ENCODE measurements at places on chromosomes 2 and 18.

- no peak overlapping the region for H3K4me3 ChIP-seq
- H3K27ac ChIP-seq = no peak overlapping the region
- H3K36me3 ChIP-seq = no peaks in the 10 kb centered on the region
- peak; percentile 27 for DNase-seq
Measured at GRCh38 chr2:10256515-10257031, 46.1 kb upstream of the HPCAL1 start.

GRCh38 chr2:229673676-229674075 lies 40.7 kb downstream of the DNER start:
- no peak for DNase-seq
- no peaks in the 10 kb centered on the region for H3K4me1 ChIP-seq
- no peak overlapping the region for H3K27ac ChIP-seq
- no peaks in the 10 kb centered on the region for H3K36me3 ChIP-seq
- H3K27me3 ChIP-seq = peaks cover 8% of the 10 kb centered on the region

DNA sequence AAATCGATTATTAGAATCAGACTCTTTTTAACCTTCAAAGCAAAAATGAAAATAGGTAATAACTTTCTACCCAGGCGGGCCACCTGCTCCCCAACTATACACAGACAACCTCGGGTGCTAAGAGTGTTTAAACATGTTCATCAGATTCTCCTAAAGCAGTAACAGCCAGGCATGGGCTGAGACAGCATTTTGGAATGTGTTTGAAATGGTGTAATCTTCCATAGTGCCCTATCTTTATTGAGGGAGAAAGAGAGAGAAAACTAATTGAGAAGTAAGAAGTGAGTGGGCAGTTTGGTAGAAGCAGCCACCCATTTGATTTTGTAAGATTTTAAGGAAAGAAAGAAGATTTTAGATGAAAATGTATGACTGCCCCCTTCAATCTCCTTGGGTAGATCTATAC lies 196.1 kb upstream of the CTAGE1 start:
- H3K27me3 ChIP-seq = no peaks in the 10 kb centered on the region
- no peak overlapping the region for H3K27ac ChIP-seq
- H3K36me3 ChIP-seq = no peaks in the 10 kb centered on the region
- H3K4me1 ChIP-seq = peaks cover 13% of the 10 kb centered on the region
- DNase-seq = no peak
- H3K4me3 ChIP-seq = no peak overlapping the region

GRCh38 chr18:13614641-13615288 lies 111.6 kb downstream of the FAM210A start:
- no peak overlapping the region for H3K4me3 ChIP-seq
- no peaks in the 10 kb centered on the region for H3K36me3 ChIP-seq
- H3K27me3 ChIP-seq = no peaks in the 10 kb centered on the region
- DNase-seq = no peak
- H3K27ac ChIP-seq = peak overlapping the region; percentile 42

GRCh38 chr2:23480957-23481797 lies 96.2 kb downstream of the KLHL29 start:
- H3K4me1 ChIP-seq = peaks cover 24% of the 10 kb centered on the region
- H3K4me3 ChIP-seq = no peak overlapping the region
- DNase-seq = no peak
- H3K27ac ChIP-seq = peak overlapping the region; percentile 45

- no peaks in the 10 kb centered on the region for H3K4me1 ChIP-seq
- no peaks in the 10 kb centered on the region for H3K36me3 ChIP-seq
- H3K27me3 ChIP-seq = no peaks in the 10 kb centered on the region
- DNase-seq = no peak
Measured at GRCh38 chr2:10306901-10307463, 4.3 kb downstream of the HPCAL1 start.

GRCh38 chr18:58046794-58047555 lies 2.9 kb downstream of the NEDD4L start:
- DNase-seq = no peak
- no peaks in the 10 kb centered on the region for H3K36me3 ChIP-seq
- no peak overlapping the region for H3K4me3 ChIP-seq
- no peaks in the 10 kb centered on the region for H3K27me3 ChIP-seq
- no peak overlapping the region for H3K27ac ChIP-seq
- peaks cover 39% of the 10 kb centered on the region for H3K4me1 ChIP-seq

- no peak overlapping the region for H3K4me3 ChIP-seq
- H3K4me1 ChIP-seq = no peaks in the 10 kb centered on the region
- no peak overlapping the region for H3K27ac ChIP-seq
- H3K36me3 ChIP-seq = no peaks in the 10 kb centered on the region
Measured at GRCh38 chr2:168663993-168664392, 138.4 kb upstream of the NOSTRIN start.

DNA sequence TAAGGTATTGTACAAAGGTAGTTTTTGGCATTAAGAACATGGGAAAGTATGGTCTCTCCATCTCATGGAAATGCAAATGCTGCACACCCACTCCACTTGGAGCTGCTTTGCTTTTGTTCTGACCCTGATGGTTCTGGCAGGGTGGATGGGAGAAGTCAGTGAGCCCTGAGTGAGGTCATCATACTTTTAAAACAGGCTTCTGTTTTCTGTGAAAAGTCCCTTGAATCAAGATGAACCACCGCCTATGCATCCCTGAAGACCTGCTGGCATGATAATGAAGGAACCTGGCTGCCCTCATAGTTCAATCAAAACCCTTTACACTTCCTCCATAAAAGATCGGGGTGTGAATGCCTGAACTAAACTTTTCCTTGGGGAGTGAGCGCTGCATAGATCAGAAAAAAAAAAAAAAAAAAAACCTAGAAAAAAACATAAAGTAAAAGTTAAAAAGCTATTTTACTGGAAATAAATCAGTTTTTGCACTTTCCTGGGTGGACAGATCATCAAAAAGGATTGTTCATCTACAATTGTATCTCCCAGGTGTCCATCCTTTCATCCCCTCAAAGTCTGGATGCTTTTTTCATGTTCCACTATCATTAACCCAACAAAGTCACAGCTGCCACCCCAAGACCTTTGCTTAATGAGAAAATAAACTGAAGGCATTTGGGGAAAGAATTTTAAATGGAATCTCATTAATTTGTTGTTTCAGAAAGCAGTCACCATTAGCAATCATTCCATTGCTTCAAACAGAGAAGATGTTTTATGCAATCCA lies 728.1 kb upstream of the DDX18 start:
- H3K36me3 ChIP-seq = no peaks in the 10 kb centered on the region
- H3K27ac ChIP-seq = no peak overlapping the region
- no peak for DNase-seq
- no peaks in the 10 kb centered on the region for H3K4me1 ChIP-seq
- H3K4me3 ChIP-seq = no peak overlapping the region

DNA sequence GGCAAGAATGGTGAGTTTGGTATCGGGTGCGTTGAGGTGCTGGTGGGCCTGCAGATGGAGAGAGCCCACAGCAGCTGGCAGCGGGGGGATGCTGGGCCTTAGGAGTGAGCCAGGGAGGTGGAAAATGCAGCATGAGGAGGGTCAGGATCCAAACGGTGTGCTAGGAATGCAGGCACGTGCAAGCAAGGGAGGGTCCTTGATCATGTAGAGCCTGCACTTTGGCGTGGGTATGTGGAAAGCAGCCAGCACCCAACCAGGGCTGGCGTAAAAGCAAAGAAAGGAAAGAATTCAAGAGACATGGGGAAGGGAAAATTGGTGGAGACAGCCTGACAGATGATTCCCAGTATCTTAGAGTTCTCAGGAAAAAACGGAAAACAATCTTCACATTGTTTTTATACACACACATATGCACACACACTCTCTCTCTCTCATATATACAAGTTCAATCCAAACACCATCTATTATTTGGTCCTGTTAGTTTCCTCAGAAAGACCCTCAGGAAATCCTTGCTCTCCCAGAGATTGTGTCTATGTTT lies 46.3 kb downstream of the LTBP1 start:
- no peak overlapping the region for H3K27ac ChIP-seq
- no peak overlapping the region for H3K4me3 ChIP-seq
- H3K27me3 ChIP-seq = no peaks in the 10 kb centered on the region
- no peaks in the 10 kb centered on the region for H3K36me3 ChIP-seq
- no peak for DNase-seq

DNA sequence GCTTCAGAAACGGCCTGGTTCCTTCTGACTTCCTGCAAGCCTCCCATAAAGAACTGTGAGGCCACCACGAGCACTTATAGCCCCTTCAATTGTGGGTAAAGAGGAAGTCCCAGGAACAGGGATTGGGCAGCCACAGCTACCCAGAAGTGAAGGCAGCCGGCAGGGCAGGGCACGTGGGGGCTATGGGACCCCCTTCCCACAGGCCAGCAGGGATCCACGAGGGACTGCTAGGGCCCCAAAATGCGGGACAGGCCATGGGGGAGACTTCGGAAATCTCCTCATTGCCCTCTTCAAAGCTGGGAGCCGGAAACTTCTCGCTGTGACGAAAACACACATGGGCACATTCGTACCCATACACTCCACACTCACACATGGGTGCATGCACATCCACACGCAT lies 196.1 kb upstream of the SALL3 start:
- H3K27ac ChIP-seq = no peak overlapping the region
- H3K27me3 ChIP-seq = no peaks in the 10 kb centered on the region
- no peak overlapping the region for H3K4me3 ChIP-seq
- no peaks in the 10 kb centered on the region for H3K4me1 ChIP-seq

GRCh38 chr2:46518861-46519260 lies 39.5 kb downstream of the TMEM247 start:
- DNase-seq = peak; percentile 57
- H3K27ac ChIP-seq = no peak overlapping the region
- H3K4me1 ChIP-seq = no peaks in the 10 kb centered on the region
- no peak overlapping the region for H3K4me3 ChIP-seq
- H3K27me3 ChIP-seq = no peaks in the 10 kb centered on the region
- H3K36me3 ChIP-seq = no peaks in the 10 kb centered on the region

DNA sequence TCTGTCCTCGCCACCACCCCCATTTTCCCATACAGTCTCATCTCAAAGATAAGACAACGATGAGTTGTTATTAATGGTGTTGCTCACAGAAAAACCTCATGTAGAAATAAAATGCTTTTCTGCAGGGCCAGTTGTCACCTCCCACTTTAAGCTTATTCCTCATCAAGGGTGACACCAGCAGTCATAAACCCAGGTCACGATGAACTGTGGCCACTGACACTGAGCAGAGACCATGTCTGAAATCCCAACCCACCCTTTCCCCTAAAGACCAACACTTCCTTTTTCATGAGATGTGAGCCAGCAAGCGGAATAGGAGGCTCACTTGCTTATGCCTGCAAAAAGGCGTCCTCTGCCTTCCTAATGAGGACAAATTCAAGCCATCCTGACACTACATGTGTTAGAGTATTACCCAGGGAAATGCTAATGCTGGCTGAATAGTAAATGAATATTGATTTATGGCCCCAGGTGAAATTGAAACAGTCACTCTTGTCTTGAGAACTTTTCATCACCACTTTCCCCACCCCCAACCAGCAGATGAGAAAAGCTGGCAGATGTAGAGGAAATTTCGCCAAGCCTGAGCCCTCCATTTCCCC lies 228.4 kb downstream of the MGAT5 start:
- peaks cover 3% of the 10 kb centered on the region for H3K27me3 ChIP-seq
- no peaks in the 10 kb centered on the region for H3K36me3 ChIP-seq
- H3K4me1 ChIP-seq = no peaks in the 10 kb centered on the region
- no peak for DNase-seq

DNA sequence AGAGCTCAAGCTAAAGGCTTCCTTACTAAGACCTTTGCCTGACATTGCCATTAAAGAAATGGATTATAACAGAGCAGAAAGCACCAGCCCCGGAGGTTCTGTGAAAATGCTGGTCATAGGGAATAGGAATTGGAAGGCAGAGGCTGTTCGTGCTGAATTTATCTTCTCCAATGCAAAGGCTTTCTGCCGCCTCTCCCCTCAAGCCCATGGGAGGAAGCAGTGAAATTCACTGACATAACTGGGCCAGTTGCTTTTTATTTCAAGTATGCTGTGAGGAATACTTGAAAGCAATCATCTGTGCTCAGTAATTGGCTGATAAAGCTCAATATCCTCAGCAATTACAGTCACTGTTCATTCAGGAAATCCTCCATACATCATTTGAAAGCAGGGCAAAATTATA lies 85.4 kb upstream of the LINC00305 start:
- no peak for DNase-seq
- no peaks in the 10 kb centered on the region for H3K4me1 ChIP-seq
- no peak overlapping the region for H3K27ac ChIP-seq
- no peak overlapping the region for H3K4me3 ChIP-seq
- H3K27me3 ChIP-seq = no peaks in the 10 kb centered on the region
- no peaks in the 10 kb centered on the region for H3K36me3 ChIP-seq

DNA sequence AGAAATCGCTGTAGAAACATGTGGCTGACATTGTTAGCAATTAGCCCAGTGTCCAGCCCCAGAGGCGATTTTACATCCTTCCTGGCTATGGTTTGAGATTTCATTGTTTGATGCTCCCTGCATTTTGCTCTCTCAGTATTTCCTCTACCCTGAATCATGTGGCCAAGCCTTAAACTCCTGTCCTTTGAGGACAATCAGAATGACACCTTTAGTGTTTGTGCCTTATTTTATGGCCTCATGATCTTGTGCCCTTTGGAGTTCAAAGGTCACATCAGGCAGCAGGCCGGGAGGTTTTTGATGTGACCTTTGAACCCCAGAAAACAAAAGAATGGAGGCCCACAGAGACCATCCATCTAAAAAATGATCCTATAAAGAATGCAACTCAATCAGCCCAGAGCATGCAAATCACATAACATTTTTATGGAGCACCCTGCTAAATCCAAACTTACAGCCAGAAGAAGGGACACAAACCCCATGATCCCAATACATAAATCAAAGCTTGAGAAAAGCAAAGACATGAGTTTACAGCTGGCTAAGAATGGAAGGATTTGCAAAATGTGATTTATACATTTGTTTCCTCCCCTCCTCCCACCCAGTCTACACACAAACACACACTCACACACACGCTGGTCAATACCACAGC lies 52.5 kb downstream of the FECH start:
- no peak overlapping the region for H3K4me3 ChIP-seq
- no peaks in the 10 kb centered on the region for H3K4me1 ChIP-seq
- H3K27me3 ChIP-seq = no peaks in the 10 kb centered on the region
- H3K27ac ChIP-seq = no peak overlapping the region
- no peaks in the 10 kb centered on the region for H3K36me3 ChIP-seq

GRCh38 chr2:20542746-20543468 lies 96.0 kb downstream of the RHOB start:
- no peaks in the 10 kb centered on the region for H3K36me3 ChIP-seq
- H3K4me1 ChIP-seq = no peaks in the 10 kb centered on the region
- no peak for DNase-seq
- H3K27me3 ChIP-seq = no peaks in the 10 kb centered on the region
- H3K4me3 ChIP-seq = no peak overlapping the region
- H3K27ac ChIP-seq = no peak overlapping the region

- H3K4me3 ChIP-seq = no peak overlapping the region
- no peak for DNase-seq
- H3K36me3 ChIP-seq = no peaks in the 10 kb centered on the region
- no peak overlapping the region for H3K27ac ChIP-seq
Measured at GRCh38 chr2:29033172-29033571, 41.2 kb downstream of the PCARE start.

- DNase-seq = no peak
- peaks cover 43% of the 10 kb centered on the region for H3K27me3 ChIP-seq
- H3K27ac ChIP-seq = no peak overlapping the region
- no peaks in the 10 kb centered on the region for H3K4me1 ChIP-seq
Measured at GRCh38 chr2:26578581-26578980, 62.6 kb downstream of the CIB4 start.

GRCh38 chr2:26486789-26487188 lies 8.9 kb upstream of the OTOF start:
- no peak for DNase-seq
- no peaks in the 10 kb centered on the region for H3K4me1 ChIP-seq
- no peak overlapping the region for H3K27ac ChIP-seq
- H3K27me3 ChIP-seq = peaks cover 10% of the 10 kb centered on the region

Data from tibial artery (tissue), 4 donors.